ENCODE measurements at places on chromosomes 3 and 15.

GRCh38 chr3:9278498-9278897 is 29.1 kb upstream of the SRGAP3 start:
- DNase-seq, result no peak

DNA sequence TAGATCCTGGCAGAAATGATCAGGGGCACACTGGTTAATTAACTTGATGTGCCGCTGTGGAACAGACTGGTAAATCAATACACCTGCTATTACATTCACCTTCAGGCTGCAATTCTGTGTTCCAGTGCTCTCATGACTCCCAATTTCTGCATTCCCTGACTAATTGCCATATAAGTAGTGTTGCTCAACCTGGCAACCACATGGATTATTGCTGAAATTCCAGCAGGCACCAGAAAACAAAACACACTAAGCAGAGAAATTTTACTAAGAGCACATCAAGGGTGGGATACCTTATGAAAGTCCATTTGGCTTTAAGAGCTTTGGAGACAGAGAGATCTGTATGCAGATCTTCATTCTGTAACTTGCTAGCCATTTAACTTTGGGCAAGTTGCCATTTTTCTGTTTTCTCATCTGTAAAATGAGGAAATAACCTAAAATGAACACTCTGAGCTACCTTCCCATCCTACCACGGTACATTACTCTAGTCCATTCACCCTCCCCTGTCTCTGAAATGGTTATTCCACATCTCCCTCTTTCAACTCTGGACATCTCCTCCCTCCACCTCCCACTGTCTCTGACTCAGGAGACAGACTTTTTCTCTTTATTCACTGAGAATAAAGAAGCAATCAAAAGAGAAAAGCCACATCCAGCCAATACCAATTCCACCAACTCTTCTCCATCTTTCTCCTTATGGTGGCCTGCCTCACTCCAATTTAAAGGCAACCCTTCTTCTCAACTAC is 54.6 kb downstream of the STAC start:
- no peak for DNase-seq

DNA sequence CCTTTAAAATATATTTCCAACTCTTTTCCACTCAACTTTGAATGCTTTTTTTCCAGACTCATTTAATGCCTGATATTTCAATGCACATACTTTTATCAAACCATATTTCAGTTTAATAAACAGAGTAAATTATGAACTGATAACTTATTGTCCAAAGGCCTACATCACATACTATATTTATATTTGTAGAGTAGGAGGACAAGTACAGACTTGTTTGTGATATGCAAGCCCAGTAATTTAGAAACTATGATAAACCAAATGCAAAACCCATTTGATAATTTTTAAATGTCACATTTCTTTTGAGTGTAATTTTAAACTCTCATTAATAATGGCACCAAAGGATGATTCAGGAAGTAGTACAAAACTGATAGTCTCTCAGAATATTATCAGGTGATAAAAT is 3.3 kb downstream of the RFX7 start:
- DNase-seq, result no peak

DNA sequence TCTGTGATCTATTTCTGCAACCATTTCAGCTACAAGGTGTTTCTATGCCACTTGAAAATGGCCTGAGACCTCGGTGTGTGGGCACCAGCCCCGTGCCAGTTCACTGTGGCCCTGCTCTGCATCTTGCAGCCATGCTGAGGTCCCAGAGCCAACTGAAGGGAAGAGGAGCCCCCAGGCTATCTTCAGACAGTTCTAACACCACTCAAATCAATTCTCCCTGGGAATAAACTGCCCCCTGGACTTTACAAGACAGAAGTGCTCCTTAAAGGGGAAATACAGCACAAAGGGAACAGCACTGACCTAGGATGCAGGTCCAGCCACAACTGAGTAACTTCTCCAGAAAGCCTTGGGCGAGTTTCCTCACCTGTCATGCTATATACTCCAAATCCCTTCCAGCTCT is 3.9 kb downstream of the XXYLT1 start:
- DNase-seq, result no peak

- DNase-seq, result no peak
Observed at GRCh38 chr3:162400697-162401096, 904.1 kb downstream of the OTOL1 start.

DNA sequence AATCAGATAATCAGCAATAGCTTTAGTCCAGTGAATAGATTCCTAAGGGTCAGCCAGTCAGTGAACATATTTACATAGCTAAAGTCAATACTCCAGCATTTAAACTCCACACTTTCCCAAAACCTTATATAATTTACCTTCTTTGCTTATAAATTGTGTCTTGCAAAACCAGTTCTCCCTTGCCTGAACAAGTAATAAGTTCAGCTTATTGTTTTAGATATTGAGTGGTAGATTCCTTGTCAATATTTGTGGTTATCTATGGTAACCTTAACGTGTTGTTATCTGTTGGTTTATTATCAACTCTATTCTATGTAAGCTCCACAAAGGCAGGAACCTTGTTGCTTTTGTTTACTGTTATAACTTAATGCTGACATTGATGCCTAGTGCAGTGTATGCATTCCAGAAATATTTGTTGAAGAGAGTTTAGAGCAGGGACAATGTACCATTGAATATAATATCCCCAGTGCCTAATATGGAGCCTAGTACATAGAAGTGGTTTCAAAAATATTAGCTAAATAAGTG is 24.0 kb downstream of the PLSCR5 start:
- DNase-seq, result no peak

DNA sequence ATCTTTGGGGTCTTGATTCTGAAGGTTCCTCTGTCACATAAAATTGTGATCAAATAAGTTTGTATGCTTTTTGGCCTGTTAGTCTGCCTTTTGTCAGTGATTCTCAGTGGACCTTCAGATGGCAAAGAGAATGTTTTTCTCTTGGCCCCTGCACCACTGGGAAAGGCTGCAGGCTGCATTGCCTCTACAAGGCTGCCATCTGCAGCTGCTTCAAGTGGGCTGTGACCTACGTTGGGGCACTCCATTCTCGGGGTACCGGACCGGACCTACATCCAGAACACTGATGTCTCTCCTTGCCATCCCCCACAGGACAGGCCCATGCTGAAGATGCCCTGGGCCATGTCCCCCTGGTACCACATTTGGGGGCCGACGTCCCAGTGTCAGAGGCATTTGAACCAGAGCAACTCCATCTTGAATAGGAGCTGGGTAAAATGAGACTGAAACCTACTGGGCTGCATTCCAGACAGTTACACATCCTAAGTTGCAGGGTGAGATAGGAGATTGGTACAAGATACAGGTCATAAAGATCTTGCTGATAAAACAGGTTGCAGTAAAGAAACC is 37.5 kb upstream of the MFGE8 start:
- no peak for DNase-seq

- DNase-seq, result no peak
Observed at GRCh38 chr3:74271541-74271940, 342.9 kb downstream of the CNTN3 start.

GRCh38 chr3:42511201-42511600 is 8.8 kb downstream of the VIPR1 start:
- DNase-seq, result no peak

- DNase-seq, result no peak
Observed at GRCh38 chr3:14465425-14465824, 63.0 kb downstream of the SLC6A6 start.

GRCh38 chr3:101778385-101779046 is 495 bp upstream of the NXPE3 start:
- no peak for DNase-seq

DNA sequence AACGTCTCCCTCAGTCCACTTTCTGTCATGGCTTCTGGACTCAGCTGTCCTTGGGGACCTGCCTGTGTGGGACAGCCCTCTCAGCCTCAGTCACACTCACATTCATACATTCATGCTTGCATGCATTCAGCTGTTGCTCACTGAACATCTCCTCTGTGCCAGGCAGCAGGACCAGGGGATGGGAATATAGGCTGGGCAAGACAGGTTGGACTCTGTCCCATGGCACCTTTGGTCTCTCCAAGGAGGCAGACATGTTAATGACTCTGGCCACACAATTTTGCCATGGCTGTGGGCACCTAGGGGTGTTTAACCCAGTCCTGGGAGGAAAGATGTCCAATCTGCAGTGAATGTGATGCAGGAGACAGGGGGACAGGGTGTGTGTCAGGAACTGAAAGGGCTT is 7.8 kb upstream of the DNAH1 start:
- DNase-seq, result no peak

DNA sequence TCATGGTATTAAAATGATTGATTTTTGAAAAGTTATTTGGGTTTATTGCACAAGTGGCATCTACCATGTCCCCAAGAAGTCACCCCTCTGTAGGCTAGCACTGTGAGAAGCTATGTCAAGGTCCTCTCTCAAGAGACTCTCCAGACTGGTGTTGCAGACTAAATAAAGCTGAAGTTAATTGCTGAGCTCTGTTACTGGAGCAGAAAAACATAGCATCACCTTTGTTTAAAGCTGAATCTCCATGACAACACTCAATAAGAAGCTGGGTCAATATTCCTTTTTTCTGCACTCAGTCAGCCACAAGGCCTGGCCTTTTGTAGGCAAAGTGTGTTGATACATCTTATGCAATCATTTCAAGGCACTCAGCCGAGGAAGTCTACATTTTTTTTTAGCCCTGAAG is 806.6 kb upstream of the LMCD1 start:
- no peak for DNase-seq

DNA sequence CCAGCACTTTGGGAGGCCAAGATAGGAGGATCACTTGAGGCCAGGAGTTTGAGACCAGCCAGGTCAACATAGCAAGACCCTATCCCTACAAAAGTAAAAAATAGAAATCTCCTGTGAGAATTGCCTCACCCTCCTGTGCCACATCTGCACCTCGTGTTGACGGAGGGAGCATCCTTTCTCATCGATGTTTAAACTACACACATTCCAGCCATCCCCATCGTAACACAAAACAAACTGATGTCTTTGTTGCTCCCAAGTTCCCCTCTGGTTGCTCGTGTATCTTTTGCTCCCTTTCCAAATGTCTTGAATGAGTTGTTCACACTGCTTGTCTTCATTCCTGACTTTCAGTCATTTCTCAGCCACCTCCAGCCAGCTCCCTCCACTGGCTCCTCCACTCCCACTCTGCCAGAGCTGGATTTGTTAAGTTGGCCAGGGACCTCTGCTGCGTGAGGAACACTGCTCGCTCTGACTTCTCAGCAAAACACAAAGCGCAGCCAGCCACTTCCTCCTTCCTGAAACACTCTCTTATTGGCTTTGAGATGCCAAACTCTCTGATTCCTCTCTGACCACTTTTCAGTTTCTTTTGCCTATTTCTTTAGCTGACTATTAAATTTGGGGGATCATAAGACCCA is 53.6 kb upstream of the ATP13A3 start:
- DNase-seq, result no peak

DNA sequence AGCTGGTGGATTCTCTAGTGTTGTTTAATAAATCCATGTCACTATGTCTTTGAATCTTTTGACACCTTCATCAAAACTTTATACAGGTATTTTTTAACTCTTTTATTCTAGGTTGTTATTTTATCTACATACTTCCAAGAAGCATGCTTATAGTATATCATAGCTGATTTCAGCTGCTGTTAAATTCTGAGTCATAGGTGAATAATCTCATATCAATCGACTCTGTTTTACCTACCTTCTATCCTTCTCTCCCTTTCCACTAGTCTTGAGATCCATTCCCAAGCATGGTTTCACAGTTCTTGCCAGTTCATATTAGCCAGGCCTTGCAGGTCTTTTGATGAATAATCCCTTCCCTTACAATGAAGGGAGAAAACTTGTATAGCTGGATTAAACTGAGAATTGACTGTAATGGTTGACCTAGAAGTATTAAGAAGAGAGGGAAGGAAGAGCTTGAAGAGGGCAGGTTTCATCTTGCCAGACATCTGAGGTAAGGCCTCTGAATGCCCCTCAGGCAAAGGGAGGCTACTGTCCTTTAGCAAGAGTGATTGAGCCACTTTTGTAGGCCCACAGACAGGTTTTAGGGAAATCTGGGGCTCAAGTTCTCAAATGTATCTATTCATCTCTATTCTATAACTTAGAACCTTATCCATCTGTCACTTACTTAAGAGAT is 146.4 kb downstream of the EPHA6 start:
- DNase-seq, result no peak
